SJSA1 (cell line): ENCODE measurements at places on chromosomes 16 and 17.

GRCh38 chr16:76278980-76279379 is 1.8 kb downstream of the CNTNAP4 start:
- DNase-seq = no peak

DNA sequence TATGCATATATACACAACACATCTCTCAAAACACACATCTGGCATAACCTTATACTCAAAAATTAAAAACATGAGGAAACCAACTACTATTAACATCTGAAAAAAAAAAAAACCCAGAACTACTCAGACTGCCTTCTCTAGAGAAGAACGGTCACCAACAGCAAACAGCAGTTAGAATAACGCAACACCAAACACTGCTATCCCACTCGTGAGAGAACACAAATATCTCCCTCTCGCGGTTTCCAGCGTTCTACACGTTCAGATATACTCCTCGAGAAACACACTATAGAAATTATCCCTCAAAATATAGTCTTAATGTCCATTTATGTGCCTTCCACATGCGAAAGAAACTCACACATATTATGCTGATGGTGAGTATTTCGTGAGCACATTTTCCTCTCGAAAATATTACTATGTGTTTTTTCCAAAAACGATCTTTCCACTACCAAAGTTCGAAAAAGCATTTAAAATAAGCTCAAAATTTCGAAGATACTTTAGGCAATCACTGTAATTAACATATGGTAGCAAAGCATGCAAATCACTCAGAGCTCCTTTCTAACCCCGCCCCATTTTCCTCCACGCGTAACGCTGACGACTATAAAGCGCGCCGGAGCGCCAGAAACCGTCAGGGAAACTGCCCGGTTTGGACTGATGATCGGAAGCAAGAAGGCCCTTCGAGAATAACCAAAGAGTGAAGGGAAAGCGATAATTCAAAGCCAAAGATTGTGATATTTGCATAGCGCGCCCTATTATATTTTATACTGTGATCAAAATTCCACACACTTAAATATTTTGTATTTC is 60.1 kb downstream of the TEX14 start:
- DNase-seq = peak; percentile 99

DNA sequence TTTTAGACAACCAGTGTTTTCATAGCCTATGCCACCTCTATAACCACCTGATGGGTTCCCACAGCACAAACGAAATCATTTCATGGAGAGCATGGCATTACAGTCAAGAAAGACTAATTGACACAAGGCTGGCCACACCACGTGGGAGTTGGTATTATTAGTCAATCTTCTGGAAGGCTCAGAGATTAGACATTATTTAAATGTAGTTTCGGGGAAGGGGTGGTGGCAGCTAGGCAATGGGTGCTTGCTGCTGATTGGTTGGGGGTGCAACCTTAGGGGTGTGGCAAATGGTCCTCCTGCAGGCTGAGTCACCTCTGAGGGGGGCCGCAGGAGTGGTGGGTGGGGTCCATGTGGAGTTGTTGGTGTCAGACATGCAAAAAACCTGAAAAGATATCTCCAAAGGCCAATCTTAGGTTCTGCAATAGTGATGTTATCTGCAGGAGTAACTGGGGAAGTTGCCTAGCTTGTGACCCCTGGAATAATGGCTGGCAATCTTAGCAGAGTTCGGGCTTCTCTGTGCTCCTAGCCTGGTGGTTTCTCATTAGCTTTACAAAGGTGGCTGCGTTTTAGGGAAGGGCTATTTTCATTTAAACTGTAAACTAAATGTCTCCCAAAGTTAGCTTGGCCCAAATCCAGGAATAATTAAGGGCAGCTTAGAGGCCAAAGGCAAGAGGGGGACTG is 4.6 kb downstream of the TEN1 start:
- DNase-seq = no peak

GRCh38 chr17:69609473-69610305 is 195.2 kb downstream of the MAP2K6 start:
- no peak for DNase-seq

GRCh38 chr17:72090108-72090507 is 30.7 kb upstream of the SOX9 start:
- DNase-seq = no peak
